Naive thymus-derived CD4-positive, alpha-beta T cell (primary cell): ENCODE measurements at places on chromosomes 2 and 18. TPM values are rescaled to one million over a fixed set of nuclear protein-coding genes. Genes with fewer than 3 reads are reported as not detected.

DNA sequence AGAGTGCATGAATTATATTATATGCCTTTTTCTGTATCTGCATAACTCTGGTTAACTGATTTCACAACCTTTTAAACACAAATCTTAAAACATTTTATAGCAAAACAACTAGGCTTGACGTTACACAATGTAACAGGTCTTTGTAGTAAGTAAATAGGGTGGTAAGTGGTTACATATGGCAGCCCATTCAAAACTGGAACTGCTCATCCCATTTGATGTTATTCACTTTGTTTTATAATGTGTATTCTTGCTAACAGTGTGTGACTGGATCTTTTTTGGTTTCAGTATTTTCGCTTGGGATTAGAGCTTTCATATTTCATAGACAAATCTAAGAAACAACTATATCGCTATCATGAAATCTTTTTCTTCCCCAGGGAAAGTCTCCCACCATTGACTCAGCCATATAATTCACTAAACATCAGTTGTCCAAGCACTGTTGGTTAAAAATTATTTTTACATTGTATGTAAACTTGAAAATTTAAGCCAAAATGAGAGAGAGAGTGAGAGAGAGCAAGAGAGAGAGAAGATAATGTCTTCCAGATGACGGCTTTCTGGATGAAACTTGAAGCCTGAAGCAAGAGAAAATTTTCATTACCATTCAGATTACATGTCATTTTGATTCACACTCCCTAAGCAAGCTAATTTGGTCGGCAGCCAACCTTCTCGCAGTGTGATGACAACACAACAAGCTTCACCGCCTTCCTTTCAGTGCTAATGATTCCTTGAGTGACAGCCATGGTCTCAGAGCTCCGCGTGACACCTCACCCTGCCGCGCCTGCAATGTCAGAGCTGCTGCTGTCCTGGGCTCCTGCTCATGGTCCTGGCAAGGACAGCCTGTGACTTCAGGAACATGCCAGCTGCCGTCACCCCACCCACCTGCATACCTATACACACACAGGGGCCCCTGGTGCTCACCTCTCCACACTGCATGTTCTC is 946.9 kb upstream of the SOX11 start:
- no peak overlapping the region for H3K4me3 ChIP-seq
- no peaks in the 10 kb centered on the region for H3K27me3 ChIP-seq
- H3K4me1 ChIP-seq = no peaks in the 10 kb centered on the region

- no peak overlapping the region for H3K4me3 ChIP-seq
- no peak for DNase-seq
- no peaks in the 10 kb centered on the region for H3K27me3 ChIP-seq
- H3K36me3 ChIP-seq = no peaks in the 10 kb centered on the region
- H3K4me1 ChIP-seq = no peaks in the 10 kb centered on the region
These were observed 280.9 kb upstream of the RAB6C start for GRCh38 chr2:129698593-129698992.

DNA sequence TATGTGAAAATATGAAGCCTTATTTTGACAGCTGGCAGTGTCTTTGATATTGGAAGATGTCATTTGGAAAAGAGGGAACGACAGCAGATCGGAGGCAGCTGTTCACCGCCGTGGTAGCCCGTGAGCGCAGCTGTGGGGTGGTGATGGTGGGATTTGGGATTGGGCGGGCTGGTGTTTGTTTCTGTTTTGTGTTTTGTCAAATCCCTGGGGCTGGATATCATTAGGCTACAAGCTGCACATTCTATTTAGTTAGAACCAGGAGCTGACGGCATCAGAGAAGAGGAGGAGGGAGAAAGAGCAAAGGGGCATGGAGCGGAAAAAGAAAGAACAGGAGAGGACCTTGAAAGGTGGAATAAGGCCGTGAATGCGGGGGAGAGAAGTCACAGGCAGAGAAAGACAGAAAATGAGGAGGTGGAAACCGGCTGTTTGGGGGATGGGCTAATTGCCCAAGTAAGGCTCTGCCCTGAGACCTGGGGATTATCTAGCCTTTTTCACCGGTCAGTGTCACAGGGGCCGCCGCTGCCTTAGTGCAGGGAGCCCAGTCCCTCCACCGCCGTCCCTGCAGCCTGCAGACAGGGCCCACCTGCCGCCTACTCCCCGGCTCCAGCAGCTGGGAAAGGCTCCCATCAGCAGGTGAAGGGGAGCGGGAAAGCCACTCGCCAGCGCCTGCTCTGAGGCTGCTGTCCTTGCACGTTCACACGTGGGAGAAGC is 88.0 kb downstream of the ZCCHC2 start:
- H3K4me3 ChIP-seq = no peak overlapping the region
- no peaks in the 10 kb centered on the region for H3K36me3 ChIP-seq
- H3K4me1 ChIP-seq = no peaks in the 10 kb centered on the region

DNA sequence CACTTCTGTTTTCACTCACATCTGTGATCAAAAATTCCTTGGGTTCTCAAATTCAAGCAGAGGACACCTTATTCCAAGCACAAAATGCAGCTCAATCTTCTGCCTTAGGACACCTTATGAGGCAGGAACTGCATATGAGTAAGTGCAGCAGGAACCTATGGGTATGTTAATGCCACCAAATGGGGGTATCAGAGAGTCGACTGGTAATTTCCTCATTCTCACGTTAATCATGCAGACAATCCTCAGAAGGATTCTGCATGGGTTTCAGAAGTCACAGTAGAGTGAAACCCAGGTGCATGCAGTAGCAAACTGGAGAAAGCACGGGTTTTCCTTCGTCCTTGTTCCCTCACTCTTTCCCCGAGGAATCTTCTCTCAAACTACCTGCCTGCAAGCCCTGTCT is 452.8 kb downstream of the CBLN2 start:
- no peaks in the 10 kb centered on the region for H3K4me1 ChIP-seq
- no peak overlapping the region for H3K4me3 ChIP-seq
- H3K36me3 ChIP-seq = no peaks in the 10 kb centered on the region
- no peak overlapping the region for H3K27ac ChIP-seq
- no peaks in the 10 kb centered on the region for H3K27me3 ChIP-seq
- DNase-seq = no peak

NEMP2 gene
- 16.5 and 17.3 TPM in 2 replicates for total RNA-seq

CROCC2 gene
- total RNA-seq = not detected
